ENCODE measurements at places on chromosomes 13 and 19.

- DNase-seq: no peak
Measured at GRCh38 chr19:46731007-46731501, 14.1 kb upstream of the PRKD2 start.

DNA sequence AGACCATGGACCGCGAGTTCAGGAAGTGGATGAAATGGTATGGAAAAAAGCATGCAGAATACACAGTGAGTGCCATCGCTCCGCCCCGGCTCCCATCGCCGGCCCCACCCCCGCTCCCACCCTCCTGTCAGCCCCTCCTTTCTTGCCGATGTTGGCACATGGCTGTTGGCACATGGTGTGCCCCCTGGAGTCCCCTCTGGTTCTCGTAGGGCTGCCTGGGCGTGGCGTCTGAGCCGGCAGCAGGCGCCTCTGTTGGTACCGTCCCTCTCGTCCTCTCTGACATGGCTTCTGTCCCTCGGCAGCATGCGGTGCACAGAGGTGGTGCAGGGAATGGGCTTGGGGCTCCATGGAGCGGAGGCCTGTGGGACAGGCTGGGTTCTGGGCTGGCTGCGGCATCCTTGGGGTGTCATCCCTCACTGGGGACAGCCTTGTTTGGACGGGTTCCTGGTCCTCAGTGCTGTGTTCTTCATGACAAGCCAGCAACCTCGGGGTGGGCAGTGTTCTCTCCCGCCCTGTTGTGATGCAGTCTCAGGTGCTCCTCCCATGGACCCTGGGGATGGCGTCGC, 30.9 kb downstream of the DOT1L start:
- no peak for DNase-seq

DNA sequence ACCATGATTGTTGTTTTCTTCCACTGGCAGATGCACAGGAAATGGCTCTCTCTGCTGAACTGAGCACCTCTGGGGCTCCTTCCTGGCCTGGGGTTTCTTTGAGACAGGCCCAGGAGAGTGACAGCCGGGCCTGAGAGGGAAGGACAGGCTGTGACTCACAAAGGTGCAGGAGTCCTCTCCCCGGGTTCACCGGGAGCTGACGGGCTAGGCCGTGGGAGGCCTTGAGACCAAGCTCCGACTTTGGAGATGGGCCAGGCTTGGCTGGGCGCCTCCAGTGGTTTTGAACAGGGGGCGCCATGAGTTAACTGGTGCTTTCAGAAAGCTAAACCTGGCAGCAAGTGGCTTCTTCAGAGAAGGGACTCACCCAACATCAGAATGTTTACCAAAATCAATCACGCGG, 143.4 kb downstream of the URI1 start:
- no peak for DNase-seq

- no peak for DNase-seq
Measured at GRCh38 chr13:33919120-33919519, 101.2 kb downstream of the RFC3 start.

- no peak for DNase-seq
Measured at GRCh38 chr13:99463646-99464397, 37.5 kb upstream of the TM9SF2 start.

DNA sequence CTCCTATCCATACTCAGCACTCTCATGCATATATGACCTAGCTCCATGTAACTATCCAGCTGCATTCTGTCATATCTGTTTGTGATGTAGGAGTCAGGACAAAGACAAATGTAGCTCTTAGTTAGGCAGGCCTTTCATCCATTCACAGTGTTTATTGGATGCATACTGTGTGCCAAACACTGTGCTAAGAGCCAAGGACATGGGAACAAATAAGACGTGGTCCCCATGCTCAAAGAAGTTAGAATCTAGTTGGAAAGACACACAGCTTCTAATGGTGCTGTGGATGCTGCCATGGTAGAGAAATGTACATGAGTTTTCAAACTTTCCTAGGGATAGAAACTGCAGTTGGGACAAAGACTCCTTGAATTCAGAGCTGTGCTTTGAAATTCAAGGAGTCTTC, 31.7 kb upstream of the IL17D start:
- DNase-seq: no peak

DNA sequence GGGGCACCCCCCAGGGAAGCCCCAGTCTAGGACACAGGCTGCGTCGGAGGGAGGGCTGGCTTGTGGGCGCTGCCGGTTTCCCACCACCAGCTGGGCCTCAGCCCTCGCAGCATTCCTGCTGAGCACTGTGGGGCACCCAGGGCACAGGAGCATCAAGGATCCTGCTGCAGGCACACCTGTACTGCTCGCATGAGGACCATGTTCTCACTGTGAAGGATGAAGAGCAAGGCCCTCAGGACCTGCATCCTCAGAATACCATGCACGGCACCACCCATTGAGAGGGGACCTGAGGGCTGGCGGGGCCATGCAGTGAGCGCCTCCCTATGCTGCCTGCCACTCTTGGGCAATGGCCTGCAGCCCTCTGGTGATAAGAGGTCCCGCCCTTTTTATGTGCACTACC, 31.4 kb downstream of the TUBA3C start:
- no peak for DNase-seq

GRCh38 chr13:97879646-97880310, 73.7 kb upstream of the IPO5 start:
- no peak for DNase-seq

DNA sequence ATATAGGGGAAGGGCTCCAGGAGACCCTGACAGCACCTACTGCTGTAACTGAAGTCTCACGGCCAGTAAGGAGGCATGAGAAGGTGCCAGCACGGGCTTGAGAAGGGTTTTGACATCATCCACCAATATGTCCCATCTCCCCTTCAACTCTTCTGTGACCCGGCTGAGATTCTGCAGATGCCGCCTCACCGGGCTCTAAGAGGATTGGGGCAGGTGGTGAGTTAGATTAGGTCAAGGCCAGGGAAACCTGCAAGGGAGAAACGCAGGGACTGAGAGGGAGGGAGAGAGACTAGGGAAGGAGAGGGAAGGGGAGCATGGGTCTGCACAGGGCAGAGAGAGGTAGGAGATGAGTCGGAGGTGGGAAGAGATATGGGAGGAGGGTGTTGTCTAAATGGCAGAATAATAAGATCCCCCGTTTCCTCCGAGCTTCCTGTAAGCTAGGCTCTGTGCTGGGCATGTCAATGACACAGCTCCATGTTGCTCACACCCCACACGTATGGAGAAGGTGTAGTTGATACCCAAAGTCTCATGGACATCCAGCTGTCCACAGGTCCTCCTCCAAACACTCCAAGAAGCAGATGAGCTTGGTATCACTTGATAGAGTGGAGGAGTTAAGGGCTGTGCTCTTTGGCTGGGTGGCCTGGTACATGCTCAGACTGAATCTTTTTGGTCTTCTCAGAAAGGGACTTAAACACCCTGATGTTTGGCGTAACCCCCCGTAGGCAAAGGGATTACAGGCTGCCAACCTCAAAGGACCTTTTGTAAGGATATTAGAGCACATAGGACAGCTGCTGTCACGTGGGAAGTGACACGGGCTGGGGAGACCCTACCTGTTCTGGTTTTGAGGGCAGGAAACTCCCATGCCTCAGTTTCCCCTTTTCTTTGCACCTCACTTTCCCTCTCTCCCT, 6.1 kb downstream of the TPRX1 start:
- DNase-seq: no peak

DNA sequence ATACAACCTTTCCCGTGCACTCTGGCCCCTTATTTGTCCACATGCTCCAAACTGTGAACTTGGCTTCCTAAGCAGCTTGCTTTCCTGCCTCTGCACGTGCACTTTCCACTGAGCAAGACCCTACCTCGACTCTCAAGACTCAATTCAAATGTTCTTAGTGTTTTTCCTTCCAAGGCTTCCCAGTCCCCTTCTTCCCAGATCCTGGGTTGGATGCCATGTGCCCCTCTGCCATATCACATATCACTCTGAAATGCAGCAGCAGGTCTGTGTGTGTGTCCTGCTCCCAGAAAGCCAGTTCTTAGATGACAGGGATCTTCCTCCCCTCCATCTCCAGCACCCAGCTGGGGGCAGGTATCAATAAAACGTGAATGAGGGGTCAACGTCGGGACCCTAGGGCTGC, 3.0 kb downstream of the ZNF557 start:
- no peak for DNase-seq

- no peak for DNase-seq
Measured at GRCh38 chr19:51743405-51743804, 8.3 kb downstream of the FPR1 start.

- no peak for DNase-seq
Measured at GRCh38 chr19:31518216-31519020, 169.2 kb upstream of the TSHZ3 start.

DNA sequence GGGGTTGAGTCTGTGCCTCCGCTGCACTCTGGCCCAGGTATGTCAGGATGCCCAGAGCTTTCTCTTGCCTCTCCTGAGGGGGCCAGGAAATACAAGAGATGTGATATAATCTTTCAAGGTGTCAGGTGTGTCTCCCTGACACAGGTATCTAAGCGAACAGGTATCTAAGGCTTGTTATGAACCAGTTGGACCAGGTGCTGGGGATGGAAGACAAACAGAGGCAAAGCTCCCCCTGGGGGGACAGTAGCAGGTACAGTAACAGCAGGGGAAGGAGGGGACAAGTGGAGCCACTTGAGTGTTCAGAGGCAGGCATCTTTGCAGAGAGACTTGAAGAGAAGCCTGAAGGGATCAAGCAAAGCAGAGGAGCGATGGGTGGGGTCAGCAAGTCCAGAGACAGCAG, 2.6 kb downstream of the LENG1 start:
- DNase-seq: no peak

DNA sequence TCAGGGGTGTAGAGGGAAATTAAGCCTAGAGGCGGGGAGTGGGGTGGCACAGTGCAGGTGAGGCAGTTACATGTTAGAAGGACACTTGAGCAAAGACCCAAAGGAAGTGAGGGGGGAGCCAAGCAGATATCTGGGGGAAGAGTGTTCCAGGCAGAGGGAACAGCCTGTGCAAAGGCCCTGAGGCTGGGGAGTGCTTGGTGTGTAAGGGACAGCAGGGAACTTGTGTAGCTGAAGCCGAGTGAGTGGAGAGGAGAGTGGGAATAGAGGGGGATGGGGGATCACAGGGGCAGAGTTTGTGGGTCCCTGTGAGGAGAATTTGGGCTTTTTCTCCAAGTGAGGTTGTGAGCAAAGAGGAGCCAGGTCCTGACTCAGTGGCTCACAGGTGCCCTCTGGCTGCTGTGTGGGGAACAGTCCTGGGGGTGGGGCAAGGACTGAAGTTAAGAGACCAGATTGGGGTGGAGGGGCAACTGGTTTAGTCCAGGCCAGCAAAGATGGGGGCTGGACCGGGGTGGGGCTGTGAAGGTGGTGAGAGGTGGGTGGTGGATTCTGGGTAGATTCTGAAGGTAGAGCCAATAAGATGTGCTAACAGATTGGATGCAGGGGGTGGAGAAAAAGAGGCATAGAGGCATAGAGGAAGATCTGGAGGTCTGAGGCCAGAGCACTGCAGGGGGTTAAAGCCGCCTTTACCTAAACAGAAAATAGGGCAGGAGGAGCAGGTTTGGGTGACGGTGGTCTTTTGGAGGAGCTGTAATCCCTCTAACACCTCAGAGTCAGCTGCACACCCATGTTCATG, 75.3 kb downstream of the CACNA1A start:
- peak; percentile 11 for DNase-seq

GRCh38 chr13:83620530-83621220, 261.6 kb downstream of the SLITRK1 start:
- no peak for DNase-seq

Measured in keratinocyte (primary cell).